SW 1271 (cell line): ENCODE measurements at places on chromosomes 4 and X.

DNA sequence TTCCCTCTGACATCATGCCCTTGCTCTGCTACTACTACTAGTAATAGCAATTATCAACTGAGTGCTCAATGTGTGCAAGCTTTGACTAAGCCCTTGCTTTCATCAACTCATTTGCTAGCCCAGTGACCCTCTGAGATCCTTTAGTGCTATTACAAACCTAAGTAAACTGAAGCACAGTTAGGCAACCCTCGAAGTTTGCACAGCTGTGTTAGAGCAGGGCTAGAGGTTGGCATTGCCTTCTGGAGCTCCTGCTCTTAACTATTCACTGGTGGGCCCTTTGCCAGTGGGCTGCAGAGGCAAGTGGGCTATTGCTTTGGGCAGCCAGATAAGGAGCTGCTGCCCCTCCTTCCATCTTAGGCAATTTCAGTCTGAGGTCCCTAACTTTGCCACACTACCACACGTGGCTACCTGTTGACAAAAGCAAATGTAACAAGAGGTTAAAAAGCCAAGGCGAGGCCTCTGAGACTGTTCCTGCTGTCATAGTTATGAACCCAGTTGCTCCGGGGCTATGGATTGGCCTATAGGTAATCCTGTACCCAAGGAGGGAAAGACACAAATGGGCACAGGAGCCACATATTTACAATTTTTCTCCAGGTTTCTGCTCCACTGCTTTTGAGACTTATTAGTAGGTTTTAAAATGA, 41.5 kb upstream of the ANKRD50 start:
- no peak for DNase-seq

- DNase-seq: peak; percentile 42
Measured at GRCh38 chrX:103629318-103630170, 769 bp downstream of the TCEAL1 start.

DNA sequence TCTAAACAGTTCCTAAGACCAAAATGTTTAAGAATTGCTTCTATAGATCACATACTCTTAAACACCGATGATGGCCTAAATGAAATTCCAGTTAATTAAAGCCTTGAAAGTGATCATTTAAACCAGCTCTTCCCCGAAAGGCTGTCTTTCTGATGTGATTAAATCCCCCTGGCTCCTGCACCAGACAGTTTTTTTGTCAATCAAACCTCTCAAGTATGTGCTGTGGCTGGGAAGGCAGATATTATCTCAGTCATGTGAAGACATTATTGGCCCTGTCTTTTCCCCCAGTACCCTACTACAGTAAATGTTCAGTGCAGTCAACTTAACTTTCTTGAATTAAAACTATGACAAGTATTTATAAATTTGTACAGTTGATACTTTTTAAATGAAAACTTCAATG, 121.0 kb upstream of the MYOZ2 start:
- DNase-seq: no peak

- peak; percentile 61 for DNase-seq
Measured at GRCh38 chrX:107776649-107777535, 641 bp upstream of the NCBP2L start.

- no peak for DNase-seq
Measured at GRCh38 chr4:152074573-152074972, 313.8 kb upstream of the GATB start.

DNA sequence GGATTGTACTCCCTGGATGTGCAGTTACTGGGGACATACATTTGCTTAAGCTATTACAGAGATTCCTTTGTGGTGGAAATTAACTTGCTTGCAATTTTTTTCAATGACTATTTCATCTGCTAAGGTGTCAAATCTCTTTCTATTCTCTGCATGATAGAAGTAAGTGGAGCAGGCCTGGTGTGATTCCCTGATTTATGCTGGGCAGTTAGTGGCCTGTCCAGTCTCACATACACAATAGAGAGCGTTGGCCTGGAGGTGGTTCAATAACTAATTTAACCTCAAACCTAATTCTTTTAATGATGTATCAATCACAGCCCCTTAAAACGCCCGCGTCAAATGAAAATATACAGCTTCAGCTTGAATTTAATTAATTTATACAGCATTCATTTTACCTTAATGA, 28.5 kb downstream of the VCX3A start:
- no peak for DNase-seq

GRCh38 chr4:98663226-98664006, 5.0 kb upstream of the TSPAN5 start:
- no peak for DNase-seq

DNA sequence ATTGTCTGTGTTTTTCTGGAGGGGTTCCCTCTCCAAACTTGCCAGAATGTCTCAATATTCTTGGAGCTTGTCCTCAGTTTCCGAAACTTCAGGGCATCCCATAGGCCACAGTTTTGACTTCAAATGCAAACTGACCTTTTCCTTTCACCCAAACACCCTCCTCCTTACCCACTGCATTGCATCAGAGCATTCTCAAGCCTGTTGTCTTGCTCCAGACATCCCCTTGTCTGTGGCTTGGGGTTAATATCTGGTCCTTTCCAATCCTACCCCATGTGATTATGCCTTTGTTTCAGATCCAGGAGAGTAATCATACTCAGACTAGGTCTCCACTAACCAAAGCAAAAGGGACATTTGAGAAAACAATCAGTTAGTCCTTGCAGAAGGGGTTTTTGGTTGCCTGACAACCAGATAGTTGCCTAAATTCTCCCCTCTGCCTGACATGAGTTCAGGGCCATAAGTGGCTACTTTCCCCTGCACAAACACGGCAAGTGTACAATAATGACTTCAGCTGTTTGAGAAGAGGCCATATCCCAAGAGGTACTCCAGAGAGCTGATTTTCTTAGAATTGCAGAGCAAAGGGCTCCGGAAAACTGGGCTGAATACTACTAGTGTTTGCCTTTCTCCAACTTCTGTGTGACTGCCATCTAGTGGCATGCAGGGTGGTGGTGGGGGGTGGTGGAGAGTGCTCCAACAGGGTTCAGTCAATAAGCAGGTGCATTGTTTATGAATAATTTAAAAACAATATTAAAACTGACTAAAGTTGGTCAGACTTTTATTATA, 130.2 kb downstream of the CHRDL1 start:
- DNase-seq: no peak

GRCh38 chr4:17957688-17958087, 63.9 kb downstream of the LCORL start:
- no peak for DNase-seq

- no peak for DNase-seq
Measured at GRCh38 chr4:87838890-87839591, 6.3 kb downstream of the MEPE start.

DNA sequence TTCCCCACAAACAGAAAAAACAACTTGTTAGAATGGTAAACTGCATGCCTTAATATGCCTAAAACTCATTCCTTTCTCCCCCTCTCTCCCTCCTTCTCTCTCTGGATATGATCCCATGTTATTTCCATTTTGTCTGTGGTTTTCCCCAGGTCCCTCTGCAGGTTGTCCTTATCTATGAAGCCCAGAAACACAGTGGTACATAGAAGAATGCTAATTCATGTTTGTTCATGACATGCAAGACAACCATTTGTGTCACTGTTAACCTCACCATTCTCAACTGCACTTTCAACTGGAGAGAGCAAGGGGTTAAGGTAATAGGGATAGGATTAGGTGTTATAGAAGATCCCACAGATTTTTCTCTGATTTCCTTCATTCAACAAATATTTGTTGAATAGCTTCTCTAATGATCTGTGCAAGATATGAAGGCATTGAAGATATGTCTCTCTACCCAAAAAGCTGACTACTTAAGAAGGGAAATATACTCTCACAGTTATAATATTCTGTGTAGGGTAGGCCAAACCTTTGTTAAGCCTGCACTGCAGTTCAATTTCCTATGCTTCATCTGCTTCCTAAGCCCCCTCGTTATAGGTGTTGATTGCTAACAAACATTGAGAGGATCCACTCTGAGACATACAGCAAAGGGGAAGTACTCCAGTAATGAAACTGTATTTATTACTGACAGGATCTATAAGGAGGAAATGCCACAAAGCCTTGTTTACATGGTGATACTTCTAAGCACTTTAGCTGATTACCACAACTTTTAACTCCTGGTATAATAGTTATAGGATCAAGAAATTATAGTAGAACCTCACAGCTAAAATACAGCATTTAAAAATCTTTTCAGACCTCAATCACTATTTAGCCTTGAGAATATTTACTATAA, 96.1 kb downstream of the FRYL start:
- DNase-seq: no peak

- no peak for DNase-seq
Measured at GRCh38 chr4:184825141-184825895, 450 bp downstream of the ACSL1 start.

DNA sequence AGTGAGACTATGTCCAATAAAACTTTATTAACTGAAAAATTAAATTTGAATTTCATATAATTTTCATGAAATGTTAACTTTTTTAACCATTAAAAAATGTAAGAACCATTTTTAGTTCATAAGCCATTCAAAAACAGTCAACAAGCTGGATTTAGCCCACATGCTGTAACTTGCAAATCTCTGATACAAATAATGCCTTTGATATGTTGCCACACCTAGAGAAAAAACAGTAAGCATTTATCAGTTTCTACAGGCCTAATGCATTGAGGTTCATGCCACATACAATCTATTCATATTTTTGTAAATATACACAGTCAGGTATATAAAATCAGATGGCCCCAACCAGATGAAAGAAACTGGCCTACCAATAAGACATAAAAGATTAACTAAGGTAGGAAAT, 52.8 kb downstream of the LCORL start:
- DNase-seq: no peak

DNA sequence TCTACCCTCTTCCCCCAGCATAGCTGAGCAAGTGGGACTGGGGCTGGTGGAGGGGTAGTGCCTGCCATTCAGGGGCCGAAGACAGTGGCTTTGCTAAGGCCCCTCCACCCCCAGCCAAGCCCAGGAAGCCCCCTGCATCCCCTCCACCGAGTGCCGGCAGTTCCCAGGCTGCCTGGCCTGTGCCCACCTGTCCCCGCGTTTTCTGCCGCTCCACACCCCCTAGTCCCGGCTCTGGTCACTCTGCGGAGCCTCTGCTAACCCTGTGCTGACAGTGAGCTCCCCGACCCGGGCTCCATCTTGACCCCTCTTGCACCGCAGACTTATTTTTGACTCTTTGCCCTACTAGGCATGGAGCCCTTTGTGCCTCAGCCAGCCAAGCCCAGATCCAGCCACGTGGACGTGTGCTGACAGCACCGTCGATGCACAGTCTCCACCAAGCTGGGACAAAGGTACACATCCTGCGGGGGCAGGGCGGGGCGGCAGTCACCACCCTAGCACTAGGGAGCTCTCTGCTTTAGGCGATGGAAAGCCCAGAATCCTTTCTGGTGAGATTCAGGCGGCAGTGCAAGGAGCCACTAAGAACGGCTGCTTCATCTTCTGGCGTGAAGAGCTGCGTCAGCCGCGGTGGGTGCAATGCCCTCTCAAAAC, 96.6 kb downstream of the PHKA2 start:
- no peak for DNase-seq

- no peak for DNase-seq
Measured at GRCh38 chrX:8849945-8850344, 48.8 kb upstream of the FAM9A start.

DNA sequence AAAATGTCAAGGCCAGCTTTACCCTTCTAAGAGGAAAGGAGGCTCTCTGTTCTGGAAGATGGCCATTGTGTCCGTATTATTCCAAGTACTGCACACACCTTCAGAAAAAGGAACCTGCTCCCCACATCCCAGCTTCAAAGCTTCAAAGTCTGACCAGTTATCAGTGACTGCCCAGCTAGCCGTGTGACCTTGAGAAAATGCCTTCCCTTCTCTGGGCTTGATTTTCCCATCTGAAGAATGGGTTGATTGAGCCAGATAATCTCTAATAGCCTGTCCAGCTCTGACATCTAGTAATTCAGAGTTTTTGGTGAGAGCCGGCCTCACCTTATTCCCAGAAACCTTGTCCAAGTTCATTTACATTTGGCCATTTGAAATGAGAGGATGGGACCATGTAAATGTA, 3.0 kb downstream of the LONRF3 start:
- DNase-seq: no peak

DNA sequence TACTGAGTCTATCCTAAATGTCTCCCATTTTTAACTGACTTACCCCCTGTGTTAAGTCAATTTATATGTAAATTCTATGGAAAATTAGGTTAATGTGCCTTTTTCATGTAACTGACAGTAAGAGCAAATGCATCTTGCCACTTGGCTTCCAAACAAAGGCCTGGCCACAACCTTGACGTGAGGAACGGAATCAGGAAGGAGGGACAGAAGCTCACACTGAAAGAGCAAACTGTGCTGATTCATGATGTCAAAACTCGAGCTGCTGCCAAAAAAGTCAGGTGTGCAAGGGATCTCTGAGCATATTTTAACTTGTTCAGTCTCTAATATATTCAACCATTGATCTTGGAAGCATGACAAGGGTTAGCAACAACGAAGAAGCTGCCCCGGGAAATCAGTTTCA, 35.8 kb downstream of the GPM6A start:
- no peak for DNase-seq

DNA sequence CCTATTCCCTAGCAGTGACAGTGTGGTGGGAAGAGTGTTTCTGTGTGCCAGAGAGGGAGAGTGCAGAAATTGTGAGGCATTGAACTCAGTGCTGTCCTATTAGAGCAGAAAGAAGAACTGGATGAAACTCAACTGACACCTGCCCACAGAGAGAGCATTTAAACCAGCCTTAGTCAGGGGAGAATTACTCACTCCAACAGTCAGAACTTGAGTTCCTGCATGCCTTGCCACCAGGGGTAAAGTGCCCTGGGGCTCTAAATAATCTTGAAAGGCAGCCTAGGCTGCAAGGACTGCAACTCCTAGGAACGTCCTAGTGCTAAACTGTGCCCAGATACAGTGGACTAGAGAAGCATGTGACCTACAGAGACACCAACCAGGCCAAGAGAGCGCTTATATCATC, 12.8 kb downstream of the CYSLTR1 start:
- no peak for DNase-seq

DNA sequence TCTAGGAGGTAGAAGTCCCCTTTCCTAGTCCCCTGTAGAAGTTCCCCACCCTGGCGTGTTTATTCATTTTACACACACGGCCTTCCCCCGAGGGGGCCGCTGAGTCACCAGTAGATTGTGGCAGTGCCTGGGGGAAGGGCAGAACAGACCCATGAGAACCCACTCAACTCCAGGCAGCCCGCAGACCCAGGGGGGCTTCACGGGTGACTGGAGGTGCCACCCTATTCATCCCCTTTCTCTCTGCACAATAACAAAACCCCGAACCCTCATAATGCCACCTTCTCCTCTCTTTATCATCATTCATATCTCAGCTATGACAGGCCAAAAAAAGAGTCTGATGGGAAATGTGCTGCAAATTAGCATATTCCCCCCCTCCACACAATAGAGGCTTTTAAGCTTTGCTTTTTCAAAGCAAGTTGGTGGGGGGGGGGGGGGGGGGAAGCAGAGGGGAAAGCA, 20.4 kb upstream of the GPM6B start:
- DNase-seq: no peak

- no peak for DNase-seq
Measured at GRCh38 chrX:28498658-28499057, 88.6 kb upstream of the IL1RAPL1 start.

- no peak for DNase-seq
Measured at GRCh38 chr4:13733817-13734216, 106.3 kb upstream of the BOD1L1 start.

DNA sequence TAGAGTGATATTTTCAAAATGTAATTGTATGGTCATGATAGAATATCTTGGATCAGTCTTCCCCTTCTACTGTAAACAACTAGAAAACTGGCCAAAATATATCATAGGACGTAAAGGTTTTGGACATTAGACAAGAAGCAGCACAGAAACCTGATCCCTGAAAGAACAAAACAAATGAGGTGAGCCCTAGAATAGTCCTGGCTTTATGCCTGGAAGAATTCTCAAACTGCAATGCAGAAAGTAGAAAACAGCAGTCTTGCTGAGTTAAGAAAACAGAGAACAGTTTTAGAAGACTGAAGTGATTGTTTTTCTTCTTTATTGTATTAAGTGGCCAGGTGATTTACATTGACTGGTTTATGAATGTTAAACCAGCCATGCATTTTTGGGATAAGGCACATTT, 19.5 kb downstream of the NSUN7 start:
- DNase-seq: no peak
